Ureter (tissue), 1 donor: ENCODE measurements at places on chromosomes 7 and 10. TPM values are rescaled to one million over a fixed set of nuclear protein-coding genes. Genes with fewer than 3 reads are reported as not detected.

Gene CDHR1
- total RNA-seq = 1.5 TPM

Gene CLEC5A
- 2.8 TPM for total RNA-seq

Gene KNDC1
- 2.2 TPM for total RNA-seq

Gene TLL2
- 0.96 TPM for total RNA-seq

Gene MLLT10
- 83.7 TPM for total RNA-seq

Gene EPHB4
- 58.4 TPM for total RNA-seq

Gene ANKRD7
- not detected for total RNA-seq

Gene INA
- 2.0 TPM for total RNA-seq

Gene TRIM50
- not detected for total RNA-seq

Gene ATOH7
- total RNA-seq = not detected

Gene HSPA14
- 15.4 TPM for total RNA-seq

Gene SFXN3
- 36.8 TPM for total RNA-seq

Gene FIS1
- total RNA-seq = 159 TPM

Gene JAKMIP3
- 1.1 TPM for total RNA-seq

Gene DYNC1I1
- total RNA-seq = 14.6 TPM

Gene CALD1
- total RNA-seq = 389 TPM

Gene BAG3
- 46.4 TPM for total RNA-seq

Gene LRRC18
- not detected for total RNA-seq

Gene STOX1
- 1.1 TPM for total RNA-seq

Gene ITIH2
- not detected for total RNA-seq

Gene FAM171A1
- 15.9 TPM for total RNA-seq

Gene CRYGN
- not detected for total RNA-seq

Gene INSIG1
- 41.6 TPM for total RNA-seq

Gene CYP3A4
- total RNA-seq = not detected

Gene ACTR3C
- total RNA-seq = 18.2 TPM

Gene CPA2
- total RNA-seq = not detected

Gene SCIN
- 20.2 TPM for total RNA-seq
